ENCODE measurements at places on chromosomes 11 and 22.
A peak's percentile ranks its signal among the peaks of the same experiment; 100 is the strongest.

DNA sequence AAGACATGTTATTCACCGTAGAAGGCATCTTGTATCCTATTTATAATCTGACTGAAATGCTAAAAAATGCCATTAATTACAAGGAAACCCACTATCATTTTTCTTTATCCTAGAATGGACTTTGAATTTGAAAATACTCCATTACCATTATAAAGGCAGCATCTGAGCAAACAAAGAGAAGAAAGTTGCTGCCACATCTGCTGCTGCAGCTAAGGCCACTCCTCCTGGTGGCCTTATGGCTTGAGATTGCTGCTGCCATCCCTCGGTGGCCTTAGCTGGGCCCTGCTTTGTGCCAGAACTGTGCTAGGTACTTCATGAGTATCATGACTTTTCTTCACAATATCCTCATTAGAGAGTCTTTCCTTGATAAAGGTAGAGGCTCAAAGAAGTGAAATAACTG lies 1210.1 kb upstream of the TENM4 start:
- DNase-seq: no peak

GRCh38 chr11:121435132-121435531 lies 17.0 kb upstream of the SORL1 start:
- DNase-seq: no peak

GRCh38 chr11:76639621-76640020 lies 30.9 kb downstream of the LRRC32 start:
- DNase-seq: no peak

DNA sequence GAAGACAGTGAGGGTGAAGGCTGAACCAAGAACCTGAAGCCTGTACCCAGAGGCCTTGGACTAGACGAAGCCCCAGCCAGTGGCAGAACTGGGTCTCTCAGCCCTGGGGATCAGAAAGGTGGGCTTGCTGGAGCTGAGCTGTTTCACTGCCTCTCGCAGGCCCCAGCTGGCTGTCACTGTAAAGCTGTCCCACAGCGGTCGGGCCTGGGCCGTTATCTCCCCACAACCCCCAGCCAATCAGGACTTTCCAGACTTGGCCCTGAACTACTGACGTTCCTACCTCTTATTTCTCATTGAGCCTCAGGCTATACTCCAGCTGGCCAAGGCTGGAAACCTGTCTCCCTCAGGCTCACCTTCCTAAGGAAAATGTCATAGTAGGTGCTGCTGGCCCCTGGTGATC lies 4.1 kb downstream of the PPP1CA start:
- DNase-seq: no peak

DNA sequence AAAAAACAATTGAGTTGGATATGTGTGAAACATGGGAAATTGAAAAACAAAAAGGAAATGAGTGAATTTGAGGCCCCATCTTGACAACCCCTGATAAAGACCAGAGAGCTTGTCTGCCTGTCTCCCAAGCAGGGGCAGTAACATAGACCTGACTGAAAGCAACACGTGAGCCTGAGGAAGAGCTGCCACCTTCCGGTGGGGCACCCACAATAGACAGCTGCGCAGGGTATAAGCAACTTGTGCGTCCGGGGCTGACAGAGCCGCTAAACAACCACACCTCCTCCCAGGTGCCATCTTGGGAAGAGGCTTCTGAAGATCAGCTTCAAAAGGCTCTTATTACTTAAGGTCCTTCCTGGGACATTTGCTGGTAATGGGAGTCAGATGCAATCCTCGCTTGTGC lies 166.8 kb downstream of the NTM start:
- no peak for DNase-seq

DNA sequence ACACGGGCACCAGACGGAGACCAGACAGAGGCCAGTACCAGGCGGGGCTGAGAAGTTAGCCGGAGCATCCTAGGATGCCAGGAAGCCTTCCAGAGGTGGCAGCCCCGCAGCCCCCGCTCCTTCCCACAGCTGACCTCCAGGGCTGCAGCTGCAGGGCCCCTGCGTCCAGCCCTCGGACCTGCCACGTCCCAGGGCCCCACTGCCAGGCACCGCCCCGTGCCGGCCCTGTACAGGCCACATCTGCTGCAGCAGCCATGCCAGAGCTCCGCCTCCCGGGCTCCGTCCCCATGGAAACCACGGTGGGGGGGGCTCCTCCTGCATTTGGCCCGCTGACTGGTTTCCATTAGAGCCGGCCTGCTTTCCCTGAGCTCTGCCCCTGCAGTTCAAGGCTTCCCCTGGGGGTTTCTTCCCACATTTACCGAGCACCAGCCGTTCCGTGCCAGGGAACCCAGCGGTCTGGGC lies 62.5 kb upstream of the PPARA start:
- DNase-seq: no peak

- no peak for DNase-seq
These were observed 46.7 kb upstream of the SCUBE2 start for GRCh38 chr11:9138133-9138453.

GRCh38 chr22:36323855-36324331 lies 63.9 kb downstream of the MYH9 start:
- DNase-seq: no peak

GRCh38 chr11:127943763-127944162 lies 643.6 kb downstream of the ETS1 start:
- no peak for DNase-seq

DNA sequence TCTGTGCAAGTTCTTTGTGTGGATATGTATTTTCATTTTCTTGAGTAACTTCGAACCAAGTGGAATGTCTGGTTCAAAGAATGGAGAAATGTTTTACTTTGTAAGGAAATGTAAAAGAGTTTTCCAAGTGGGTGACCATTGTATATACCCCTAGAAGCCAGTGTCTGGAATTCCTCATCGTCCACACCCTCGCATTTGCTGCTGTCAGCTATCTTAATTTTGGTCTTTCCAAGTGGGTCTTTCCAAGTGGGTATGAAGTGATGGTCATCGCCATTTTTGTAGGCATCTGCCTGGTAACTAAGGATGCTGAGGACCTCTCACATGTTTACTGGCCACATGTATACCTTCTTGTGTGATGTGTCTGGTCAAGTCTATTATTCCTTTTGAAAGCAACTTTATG lies 547.5 kb downstream of the TBC1D22A start:
- DNase-seq: no peak

DNA sequence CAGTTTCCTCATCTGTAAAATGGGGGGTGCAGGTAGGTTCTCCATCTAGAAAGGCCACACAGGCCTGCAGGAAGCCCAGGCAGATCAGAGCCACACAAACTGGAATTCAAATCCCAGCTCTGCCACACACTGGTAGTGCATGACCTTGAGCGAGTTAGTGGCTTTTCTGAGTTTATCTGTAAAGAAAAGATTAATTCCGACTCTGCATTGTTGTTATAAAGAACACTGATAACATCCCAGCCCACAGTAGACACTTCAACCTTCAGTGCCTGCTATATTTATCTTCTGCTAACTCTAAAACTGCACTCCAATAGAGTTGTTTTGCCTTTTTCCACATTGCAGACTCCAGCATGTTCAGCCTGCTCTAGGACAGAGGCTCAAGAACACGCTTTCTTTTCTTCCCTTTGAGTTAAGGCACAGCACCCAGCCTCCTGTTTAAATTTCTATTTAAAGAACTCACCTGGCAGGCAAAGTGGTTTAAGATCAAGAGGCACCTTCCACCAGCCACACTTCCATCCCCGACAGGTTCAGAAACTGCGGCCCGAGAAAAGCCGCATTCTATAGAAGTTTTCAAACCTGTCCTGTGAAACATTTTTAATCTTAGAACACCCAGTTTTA lies 133.9 kb downstream of the PLEKHA7 start:
- DNase-seq: no peak

DNA sequence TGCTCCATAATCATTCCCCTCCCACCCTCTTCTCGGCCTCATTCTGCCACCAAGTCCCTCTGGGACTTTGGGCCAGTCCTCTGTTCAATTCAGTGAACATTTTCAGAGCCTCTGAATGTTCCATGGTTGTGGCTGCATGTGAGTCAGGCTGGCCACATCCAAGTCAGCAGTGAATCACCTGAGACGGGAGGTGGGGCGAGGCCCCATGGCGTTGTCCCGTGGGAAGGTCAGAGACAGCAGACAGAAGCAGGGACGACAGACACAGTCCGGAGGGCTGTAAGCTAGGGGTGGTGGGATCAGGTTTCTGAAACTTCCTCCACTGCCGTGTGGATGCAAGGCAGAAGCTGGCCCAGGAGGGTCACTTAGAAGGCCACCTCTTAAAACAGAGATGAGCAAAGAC lies 324.8 kb downstream of the MN1 start:
- DNase-seq: no peak

DNA sequence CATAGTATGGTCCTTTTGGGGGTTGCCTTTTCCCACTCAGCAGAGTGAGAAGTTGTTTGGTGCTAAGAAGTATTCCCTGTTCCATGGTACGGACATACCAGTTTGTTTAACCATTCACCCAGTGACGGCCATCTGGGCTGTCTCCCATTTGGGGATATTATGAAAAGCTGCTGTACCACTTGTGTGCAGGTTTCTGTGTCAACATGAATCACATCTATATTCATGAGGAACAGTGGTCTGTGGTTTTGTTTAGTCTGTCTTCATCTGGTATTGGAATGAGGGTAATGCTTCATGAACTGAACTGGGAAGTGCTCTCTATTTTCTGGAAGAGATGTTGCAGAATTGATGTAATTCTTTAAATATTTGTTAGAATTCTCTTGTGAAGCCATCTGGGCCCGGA lies 89.5 kb downstream of the TRMU start:
- no peak for DNase-seq

- no peak for DNase-seq
These were observed 753.0 kb downstream of the NTM start for GRCh38 chr11:132123449-132123848.

DNA sequence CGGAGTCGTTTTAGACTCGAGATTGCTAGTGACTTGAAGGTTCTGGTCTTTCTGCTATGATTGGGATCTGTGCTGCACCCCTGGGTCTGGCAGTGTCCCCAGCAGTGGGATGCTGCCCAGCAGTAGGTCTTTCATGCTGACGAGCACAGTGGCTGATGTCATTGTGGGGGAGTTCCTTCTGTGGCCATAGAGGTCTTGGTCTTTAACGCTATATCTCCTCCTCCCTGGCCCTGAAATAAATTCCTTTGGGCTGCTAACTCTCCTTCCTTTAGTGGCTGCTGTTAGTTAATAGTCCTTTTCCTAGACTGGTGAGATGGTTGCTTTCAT lies 136.3 kb downstream of the TEAD1 start:
- no peak for DNase-seq

DNA sequence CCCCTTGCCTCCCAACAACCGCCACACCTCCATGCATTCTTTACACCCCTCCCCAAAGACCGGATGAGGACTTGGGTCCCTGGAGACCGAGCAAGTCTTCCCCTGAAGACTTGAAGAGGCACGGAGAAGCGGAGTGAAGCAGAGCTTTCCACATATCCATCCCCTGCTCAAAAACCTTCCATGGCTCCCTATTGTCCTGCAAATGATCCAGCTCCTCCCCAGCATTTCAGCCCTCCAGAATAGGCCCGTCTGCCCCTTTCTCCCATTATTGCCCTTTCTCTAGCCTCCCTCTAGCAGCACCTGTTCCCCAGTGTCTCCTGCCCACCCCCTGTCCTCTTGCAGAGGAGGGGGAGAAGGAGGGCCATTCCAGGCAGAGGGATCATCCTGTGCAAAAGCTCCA lies 59.8 kb downstream of the CYTH4 start:
- no peak for DNase-seq

GRCh38 chr22:30036656-30037055 lies 43.6 kb upstream of the HORMAD2 start:
- no peak for DNase-seq

GRCh38 chr11:35605706-35606105 lies 12.6 kb upstream of the FJX1 start:
- DNase-seq: no peak

DNA sequence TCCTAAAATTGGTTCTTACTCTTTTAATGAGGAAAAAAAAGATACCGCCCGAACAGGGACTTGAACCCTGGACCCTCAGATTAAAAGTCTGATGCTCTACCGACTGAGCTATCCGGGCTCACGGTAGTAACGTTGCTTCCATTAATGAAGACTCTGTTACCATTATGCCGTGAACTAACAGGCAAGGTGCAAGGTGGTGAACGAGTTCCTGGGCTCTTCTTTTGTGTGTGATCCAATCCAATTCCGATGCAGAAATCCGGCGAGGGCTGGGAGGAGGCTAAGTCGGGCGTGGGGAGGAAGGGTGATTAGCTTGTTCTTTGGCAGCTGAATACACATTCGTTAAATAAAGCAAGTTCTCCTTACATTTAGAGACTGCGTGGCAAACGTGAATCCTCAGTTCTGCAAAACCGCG lies 49.0 kb downstream of the OR4D9 start:
- DNase-seq: peak; percentile 75

DNA sequence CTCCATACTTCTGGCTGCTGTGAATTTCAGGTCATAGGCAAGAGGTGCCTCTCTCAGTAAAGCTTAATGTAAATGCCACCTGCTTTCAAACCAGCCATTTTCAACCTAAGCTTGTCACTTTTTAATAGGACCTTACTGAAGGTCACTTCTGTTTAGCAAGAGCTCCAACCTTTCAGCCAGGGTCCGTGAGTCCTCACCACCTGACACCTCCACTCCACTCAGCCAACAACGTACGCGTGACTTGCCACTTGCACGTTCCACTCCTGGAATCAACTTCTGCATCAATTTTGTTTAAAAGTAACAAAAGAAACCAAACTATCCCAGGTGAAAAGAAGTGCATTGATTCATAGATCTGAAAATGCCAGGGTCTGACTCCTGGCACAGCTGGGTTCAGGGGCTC lies 114.4 kb downstream of the TRIM29 start:
- DNase-seq: no peak

DNA sequence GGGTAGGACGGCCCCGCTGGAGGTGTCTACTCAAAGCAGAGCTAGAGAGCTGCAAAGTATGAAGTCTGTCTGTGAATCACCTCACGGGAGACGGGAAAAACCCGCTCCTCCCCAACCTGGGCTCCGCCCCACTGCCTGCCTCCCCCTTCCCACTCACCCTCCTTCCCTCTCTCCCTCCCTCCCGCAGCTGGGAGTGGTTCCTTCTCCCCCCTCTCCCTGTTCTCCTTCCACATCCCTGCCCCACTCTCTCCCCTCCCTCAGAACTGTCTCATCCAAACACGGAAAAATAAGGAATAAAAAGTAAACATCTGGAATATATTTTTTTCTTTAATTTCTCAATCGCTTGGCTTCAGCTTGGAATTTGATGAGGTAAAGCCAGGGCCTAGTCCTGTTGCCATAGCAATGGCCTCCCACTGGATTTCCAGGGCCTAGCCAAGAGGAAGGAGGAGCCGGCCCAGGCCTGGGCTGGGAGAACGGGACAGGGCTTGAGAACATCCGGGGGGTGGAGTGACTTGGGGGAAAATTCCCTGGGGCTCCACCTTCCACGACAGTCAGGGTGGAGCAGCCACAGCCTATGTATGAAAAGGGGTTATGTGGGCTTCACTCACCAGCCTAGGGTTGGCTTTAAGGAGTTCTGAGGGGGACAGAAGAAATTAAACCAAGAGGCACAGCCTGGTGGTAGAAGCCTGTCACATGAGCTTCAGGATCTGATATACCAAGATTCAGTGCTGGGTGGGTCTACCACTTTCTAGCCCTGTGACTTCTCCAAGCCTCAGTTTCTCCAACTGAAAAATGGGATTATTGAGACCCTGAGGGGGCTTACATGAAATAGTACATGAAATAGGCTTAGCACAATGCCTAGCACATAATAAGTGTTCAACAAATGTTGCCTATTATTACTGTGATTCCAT lies 2.2 kb downstream of the TNKS1BP1 start:
- no peak for DNase-seq

All from CD4-positive, alpha-beta T cell treated with Interleukin-15 for 4 hours (primary cell).